ENCODE measurements at places on chromosomes 2 and 18.

DNA sequence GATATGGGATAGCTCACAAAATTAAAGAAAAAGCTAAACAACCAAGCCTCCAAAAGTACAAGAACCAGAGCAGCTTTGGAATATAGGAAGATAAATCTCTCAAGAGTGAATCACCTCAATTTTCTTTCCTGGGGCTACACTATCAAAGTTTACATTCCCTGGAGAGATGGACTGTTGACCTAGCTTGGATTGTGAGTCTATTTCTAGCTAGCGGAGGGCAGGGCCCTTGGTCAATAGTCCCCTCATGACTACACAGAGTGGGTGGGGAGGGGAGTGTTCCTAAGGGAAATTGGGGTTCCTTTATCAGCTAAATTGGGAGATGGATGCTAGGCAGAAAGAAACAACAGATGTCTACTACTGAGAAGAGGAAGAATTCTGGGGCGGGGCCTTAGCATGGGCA is 29.9 kb upstream of the EIF2AK3 start:
- DNase-seq = no peak

GRCh38 chr2:161321944-161322648 is 13.9 kb downstream of the PSMD14 start:
- DNase-seq = no peak

DNA sequence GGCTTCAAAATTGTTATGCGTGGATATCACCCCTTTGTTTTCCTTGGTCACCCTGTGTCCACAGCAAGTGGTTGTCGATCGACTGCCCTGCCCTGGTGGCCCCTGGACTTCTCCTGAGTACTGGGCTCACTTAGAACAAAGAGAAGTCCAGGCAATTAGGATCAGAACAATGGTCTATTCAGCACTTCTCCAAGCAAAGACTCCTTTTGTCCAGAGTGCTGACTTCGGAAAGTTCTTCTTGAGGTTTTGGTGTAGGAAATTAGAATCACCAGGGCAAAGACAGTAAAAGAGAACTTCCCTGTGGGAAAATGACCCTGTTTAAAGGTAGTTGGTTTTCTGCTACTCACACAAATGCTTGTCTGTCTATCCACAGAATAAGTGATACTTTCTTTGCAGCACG is 173.9 kb downstream of the FHOD3 start:
- DNase-seq = no peak

GRCh38 chr2:45636008-45636407 is 15.5 kb upstream of the PRKCE start:
- no peak for DNase-seq

- no peak for DNase-seq
Observed at GRCh38 chr2:3105814-3106569, 271.6 kb downstream of the EIPR1 start.

DNA sequence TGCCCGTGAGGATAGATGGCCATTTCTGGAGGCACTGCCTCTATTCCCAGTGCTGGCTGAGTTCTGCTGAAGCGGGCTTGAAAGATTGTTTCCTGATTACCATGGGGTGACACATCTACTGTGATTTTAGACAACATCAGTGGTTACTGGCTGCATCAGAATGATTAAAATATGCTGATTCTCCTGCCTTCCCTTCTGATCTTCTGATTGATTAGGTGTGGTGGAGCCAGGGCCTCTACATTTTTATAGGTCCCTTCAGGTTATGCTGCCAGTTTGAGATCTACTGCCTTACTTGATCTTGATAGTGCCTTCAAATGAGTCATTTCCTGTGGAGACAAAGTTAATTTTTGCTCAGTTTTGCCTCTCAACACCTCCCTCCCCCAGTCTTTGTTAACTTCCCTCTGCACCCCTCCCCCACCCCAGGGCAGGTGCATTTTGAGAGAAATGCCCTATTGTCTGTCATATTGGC is 31.6 kb upstream of the SNORC start:
- no peak for DNase-seq

DNA sequence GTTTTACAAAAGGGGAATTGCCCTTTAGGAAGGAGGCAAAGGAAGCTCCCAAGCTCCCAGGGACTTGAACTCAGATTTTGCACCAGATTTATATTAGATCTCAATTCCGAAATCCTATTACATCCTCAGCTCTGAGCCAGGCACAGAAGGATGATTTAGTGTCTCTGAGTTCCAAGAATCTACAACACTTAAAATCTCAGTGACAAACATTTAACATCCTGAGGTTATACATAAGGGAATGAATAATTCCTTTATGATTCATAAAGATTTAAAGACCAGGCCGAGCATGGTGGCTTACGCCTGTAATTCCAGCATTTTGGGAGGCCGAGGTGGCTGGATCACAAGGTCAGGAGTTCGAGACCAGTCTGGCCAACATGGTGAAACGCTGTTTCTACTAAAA is 16.5 kb upstream of the SLC20A1 start:
- DNase-seq = no peak

DNA sequence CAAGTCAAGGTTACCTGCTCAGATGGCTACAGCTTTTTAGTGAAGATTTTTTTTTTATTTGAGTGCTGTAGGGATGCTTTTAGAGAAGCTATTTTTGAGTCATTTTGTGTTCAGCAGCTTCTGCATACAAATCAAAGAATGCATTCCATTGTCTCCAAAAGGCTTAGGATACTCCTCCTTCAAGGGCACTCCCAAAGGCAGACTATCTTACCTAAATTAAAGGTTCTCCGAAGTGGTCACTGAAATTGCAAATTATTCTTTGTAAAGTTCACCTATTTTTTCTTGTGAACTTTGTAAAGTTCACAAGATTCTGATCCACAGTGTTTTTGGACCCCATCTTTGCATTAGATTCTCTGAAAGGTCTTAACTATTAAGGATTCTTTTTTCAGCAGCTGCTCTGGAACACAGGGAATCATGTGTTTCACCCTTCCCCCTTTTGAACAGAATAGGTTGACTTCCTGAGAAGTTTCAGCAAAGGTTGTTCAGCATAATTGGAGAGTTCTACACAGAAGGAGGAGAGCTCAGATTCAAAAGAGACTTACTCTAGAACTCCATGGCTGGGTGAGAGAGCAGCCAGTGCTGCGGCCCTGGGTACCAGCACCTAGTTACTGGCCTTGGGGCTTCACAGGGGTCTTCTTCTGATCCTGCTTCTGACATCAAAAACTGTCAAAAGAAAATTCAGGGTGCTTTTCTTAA is 14.5 kb downstream of the CLIP4 start:
- DNase-seq = no peak

GRCh38 chr2:85390941-85391669 is 19.1 kb downstream of the CAPG start:
- DNase-seq = no peak

GRCh38 chr2:65161551-65162100 is 31.7 kb upstream of the RAB1A start:
- no peak for DNase-seq

GRCh38 chr18:21218862-21219261 is 23.2 kb upstream of the GREB1L start:
- no peak for DNase-seq

GRCh38 chr2:136129601-136130000 is 11.7 kb upstream of the CXCR4 start:
- DNase-seq = no peak

DNA sequence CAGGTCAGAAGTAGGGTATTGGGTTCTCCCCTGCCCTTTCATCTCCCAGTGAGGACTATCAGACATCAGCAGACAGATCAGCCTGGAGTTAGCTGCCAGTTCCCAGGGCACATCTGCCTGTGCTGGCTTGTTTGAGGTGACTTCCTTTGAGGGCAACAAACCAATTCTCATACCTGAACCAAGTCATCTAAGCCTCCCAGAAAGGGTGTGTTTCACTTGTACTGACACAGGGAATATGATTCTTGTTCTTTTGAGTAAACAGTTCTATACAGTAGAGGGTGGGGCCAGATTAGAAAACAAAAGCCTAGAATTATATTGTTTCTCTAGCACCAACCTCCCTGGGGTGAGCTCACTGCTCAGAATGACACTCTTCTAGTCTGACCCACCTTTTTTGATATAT is 591.9 kb downstream of the SLC4A3 start:
- no peak for DNase-seq

- no peak for DNase-seq
Observed at GRCh38 chr2:49770919-49771318, 616.6 kb upstream of the FSHR start.

DNA sequence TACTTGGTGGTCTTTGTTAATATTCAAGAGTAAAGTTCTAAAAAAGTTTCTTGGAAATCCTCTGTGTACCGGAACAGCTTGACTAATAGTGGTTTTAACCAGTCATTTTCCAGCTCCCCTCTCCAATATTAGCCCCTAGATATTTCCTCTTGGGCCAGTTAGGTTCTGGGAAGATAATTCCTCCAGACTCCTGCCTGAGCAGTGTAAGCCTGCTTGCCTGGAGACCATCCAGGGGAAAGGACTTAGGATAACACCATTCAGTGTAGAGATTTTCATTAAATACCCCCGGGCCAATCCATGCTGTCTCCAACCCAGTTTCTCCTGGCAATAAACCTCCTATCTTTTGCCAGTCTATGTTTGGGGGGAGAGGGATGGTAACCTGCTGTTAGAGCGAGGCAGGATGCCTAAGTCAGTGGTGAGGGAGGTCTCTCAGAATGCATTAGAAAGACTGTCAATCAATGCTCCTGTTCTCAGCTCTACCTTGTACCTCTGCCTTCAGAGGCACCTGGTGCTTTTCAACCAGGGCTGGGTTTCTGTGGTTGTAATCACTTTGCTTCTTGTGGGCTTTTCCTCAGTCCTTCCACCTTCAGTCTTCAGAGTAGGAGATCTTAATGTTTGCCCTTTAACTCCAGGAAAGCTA is 186.4 kb downstream of the RNF152 start:
- no peak for DNase-seq

DNA sequence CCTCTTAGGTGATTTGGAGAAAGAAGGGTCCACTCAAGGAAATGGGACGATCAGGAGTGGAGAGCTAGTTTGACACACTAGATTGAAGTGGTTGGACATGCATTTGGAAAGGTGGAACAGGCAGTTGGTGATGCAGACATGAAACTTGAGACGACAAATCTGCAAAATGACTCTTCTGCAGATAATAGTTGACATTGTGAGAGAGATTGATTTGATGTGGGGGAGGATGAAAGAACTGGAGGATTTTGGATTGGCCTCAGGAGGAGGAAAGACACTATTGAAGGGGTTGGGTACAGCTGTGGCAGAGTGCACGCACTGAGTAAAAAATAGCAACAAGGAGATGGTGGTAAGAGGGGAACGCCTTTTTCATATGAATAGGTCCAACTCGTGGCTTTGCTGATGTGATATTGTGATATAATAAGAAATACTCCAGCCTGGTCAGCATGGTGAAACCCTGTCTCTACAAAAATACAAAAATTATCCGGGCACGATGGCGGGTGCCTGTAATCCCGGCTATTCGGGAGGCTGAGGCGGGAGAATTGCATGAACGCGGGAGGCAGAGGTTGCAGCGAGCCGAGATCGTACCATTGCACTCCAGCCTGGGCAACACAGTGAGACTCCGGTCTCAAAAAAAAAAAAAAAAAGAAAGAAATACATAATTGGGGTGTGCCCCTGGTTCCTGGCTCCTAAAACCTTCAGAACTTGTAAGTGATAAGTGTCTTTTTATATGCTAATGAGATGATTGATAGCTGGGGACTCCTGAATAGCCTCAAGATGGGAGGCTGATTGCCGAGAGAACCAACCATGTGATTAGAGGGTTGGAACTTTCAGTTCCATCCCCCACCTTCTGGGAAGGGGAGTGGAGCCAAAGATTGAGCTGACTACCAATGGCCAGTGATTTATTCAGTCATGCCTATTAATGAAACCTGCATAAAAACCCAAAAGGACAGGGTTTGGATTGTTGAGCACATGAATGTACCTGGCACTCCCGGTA is 9.7 kb downstream of the TTLL4 start:
- no peak for DNase-seq

DNA sequence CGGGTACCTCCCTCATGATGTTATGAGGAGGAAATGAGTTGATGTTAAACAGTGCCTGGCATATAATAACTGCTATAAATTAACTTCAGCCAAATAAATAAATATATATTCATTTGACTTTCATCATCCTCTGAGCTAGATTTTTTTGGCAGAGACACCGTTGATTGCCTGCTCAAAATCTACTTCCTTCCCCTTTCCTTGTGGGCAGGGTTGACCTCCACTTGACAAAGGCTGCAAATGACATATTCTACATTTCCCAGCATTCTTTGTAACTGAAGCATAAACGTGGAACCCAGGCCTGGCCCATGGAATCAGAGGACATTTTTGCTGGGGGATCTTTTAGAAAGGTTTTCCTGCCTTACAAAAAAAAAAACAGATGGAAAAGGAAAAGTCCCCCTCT is 177.8 kb downstream of the TXNL1 start:
- no peak for DNase-seq

DNA sequence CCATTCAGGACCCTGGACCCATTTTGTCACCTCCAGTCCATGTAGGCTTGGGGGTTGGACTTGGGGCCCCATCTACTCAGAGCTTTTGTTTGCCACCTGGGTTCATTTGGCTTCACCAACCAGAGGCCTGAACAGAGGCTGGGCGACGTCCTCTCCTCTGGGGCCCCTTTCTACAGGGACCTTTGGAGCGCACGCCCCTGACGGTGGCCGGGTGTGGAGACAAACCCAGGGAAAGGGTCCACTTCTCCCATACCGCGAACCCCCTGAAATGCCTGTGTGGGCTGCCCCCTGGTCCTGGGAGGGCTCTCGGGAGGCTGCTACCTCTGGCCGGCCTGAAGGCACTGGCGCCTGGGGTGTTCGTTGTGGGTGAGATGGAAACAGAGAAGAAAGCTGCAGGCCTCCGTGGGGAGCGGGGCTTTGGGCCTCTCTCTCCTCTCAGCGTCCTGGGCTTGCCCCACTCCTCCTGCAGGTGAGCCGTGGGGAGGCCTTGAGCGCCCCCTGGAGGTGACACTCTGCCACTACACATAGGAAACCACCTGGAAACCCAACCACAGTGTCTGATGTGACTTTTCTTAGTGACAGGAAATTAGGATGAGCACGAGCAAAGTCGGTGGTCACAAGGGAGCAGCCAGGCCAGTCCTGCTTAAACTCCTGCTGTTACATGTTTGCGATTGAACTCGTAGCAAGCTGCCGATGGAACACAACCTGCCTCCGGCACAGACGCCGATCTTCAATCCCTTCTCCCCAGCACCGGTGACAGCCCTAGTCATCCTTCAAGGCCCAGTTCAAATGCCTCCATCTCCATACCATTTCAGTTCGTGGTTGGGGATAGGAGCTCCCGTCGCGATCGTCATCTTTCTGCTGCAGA is 12.0 kb upstream of the NTSR2 start:
- DNase-seq = no peak

- DNase-seq = no peak
Observed at GRCh38 chr2:226435146-226435545, 364.5 kb downstream of the IRS1 start.

DNA sequence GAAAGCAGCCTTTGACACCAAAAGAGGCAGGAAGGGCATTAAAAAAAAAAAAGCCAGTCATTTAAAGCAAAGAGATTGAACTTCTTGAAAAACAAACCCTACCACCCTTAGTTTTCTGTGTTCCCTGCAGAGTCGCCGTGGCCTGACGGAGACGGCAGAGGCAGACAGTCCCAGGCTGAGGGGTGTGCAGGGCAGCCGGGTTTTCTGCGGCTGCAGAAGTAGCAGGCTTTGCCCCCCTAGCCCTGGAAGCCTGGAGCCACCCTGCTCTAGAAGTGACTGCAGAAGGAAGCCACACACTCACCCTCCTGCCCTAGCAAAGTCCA is 2.8 kb downstream of the INPP5D start:
- no peak for DNase-seq
